ENCODE measurements at places on chromosomes 7 and 10.

DNA sequence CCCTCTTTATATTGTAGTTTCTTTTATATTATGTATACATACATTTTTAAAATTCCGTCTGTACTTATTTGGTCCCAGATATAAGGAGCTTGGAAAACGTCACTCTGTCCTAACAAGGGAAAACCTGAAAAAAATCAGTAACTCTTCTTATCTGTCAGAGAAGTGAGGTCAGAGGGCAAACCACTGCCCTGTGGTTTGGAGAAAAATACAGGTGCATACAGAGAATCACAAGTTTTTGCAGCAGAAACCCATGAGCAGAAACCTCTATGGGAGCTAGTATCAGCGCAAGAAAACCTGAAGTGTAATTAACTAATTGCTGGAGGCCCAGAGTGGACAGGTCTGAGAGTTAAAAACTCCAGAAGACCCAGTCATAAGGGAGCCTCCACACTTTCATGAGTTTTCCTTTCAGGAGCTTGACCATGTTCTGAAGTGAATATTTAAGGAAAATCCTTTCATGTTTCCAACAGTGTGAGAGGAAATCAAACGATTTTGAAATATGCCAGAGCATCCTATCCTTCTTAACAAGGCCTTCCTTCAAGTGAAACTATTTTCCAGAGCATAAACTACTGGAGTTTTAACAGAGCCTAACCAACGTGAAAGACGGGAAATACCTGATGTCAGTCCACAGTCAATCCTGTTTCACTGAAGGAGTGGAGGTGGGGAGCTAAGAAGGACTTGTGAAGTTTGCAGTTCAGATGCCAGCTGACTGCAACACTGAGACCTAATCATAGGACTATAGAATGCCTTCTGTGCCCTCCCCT is 290.8 kb upstream of the BMPER start:
- no peak for DNase-seq

GRCh38 chr10:11684717-11685645 is 57.2 kb upstream of the ECHDC3 start:
- DNase-seq: peak; percentile 53

GRCh38 chr10:128210215-128211063 is 84.2 kb upstream of the MKI67 start:
- DNase-seq: peak; percentile 80

DNA sequence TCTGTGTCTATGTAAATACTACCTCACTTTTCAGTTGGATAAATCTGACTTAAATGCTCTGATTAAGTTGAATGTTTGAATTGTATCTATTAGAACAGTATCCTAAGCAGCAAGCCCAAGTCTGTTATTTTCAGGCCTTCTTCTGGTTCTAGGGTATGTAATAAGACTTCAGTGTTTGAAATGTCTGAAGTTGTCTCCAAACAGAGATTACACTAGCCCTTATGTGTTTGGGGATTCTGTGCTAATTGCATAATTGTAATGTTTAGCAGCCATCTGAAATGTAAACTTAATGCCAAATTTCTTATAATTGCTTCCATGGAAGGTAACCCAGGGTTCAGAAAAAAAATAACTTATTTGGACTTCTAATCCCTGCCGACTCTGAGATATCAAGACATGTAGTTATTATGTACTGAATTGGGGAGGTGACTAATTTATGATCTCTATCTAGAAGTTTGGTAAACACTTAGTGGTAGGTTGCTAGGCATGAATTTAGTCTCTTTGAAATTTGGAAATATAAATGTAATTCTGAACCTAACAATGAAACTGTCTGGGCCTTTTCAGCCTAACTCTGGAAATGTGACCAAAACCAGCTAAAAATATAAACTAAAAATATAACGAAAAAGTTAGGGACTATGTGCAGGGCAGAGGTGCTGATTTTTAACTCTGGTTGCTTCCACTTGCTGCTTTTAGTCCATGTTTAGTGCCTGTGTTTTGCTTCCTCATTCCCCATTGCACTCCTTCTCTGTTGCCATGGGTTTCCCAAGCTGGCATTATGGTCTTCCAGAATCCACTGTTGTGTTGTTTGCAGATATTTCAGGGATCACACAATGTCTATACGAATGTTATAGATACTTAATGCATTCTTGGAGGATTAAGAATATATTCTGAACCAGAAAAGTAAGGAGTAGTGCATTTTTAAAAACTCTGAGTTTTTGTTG is 54.8 kb downstream of the MCU start:
- no peak for DNase-seq

- DNase-seq: no peak
These were observed 17.7 kb downstream of the ABCA13 start for GRCh38 chr7:48188776-48189520.

GRCh38 chr7:43038254-43038653 is 74.2 kb upstream of the HECW1 start:
- DNase-seq: no peak

GRCh38 chr10:36183726-36184125 is 541.6 kb upstream of the FZD8 start:
- DNase-seq: no peak

- no peak for DNase-seq
These were observed 312.2 kb upstream of the ADARB2 start for GRCh38 chr10:2049560-2049959.

DNA sequence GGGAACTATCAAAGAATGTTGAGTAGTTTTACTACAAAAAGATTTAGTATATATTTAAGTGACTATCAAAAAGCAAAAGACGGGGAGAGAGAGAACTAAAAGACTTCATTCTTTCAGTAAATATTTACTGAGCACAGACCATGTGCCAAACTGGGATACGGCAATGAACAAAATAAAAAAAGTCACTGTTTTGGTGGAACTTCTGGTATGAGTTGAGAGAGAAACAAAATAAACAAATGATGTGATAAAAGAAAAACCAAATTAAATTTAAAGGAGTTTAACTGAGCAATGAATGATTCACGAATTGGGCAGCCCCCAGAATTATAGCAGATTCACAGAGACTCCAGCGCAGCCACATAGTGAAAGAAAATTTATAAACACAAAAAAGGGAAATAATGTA is 17.8 kb upstream of the AKAP9 start:
- no peak for DNase-seq

DNA sequence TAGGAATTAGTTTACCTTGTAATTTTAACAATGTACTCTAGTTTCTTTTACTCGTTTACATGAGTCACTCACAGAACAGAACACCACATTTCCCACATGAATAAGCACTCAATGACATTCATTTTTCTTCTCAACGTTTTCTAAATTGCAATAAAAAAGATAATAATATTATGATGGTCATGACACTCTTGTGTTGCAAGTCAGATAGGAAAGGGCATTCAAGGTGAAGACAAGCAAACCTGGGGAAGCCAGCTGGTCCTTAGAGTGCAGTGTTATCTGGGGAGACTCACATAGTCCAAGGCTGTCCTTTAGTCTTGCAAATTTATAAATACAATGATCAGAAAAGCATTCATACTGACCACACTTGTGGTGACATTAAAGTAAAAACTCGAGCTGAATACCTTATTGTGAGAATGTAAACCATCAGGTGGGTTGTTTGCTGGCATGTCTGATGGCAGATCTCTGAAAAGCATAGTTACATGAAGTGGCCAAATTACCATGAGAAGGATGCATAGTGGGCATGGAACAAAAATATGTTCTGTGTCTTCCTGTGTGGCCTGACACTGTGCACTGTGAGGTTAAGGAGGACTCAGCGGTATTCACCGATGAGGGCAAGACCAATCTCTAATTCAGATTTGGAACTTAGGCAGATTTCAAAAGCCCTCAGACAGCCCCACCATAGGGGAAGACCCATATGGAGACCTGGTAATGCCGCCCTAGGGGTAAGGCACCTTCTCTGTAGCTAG is 158.9 kb upstream of the ASAH2 start:
- no peak for DNase-seq

- peak; percentile 26 for DNase-seq
These were observed 181.1 kb downstream of the NRP1 start for GRCh38 chr10:33153251-33153967.

- DNase-seq: no peak
These were observed 67.0 kb upstream of the INPP5A start for GRCh38 chr10:132470410-132471124.

DNA sequence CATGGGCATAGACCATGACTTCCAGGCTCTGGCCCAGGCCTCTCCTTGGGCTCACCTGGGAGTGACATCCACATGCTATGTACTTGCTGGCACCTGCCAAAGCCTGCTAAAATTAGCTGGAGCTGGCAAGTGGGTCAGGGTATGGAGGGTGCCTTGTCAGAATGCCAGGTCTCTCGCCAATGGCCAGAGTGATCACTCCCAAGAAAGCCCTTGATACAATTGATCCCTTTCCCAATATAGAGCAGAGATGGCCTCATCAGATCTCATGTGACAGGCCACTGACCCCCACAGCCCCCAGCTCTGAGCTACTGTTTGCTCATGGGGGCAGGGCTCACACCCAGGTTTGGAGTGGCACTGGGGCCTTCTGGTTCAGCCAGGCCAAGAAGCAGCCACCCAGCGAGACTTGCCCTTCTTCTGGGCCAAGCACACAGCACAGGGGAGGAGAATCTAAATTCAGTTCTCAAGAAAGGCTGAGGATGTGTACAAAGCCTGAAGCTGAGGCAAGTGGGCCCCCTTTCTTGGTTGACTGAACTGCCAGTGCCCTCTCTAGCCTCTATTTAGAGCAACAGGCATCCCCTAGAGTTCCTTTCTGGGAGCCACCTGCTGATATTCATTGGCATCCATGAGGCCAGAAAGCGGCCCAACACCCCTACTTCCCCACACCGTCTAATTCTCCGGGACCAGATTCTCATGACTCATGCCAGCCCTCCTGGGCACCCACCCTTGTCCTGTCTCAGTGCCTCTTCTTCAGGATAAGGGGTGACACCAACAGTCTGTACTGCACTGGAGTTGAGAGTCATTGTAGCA is 18.9 kb upstream of the MYL7 start:
- DNase-seq: no peak

- no peak for DNase-seq
These were observed 580 bp downstream of the ZNF775 start for GRCh38 chr7:150379441-150380379.

GRCh38 chr7:31734456-31734855 is 47.4 kb downstream of the PPP1R17 start:
- DNase-seq: no peak

DNA sequence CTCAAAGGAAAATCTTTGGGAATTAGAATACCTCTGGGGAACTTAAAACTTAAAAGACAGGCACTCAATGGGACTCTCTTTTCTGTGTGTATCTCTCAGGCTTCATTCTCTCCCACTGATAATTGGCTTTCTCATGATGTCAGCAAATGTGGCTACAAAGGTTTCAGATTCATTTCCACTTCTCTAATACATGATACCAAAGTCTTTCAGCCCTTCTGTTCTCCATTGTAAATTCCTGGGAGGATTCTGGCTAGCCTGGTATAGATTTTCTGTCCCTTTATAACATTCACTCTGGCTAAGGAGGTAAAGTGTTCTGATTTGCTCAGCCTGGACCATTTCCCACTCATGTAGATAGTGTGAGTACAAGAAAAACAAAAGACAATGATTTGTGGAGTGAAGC is 606.2 kb downstream of the PCDH15 start:
- no peak for DNase-seq

GRCh38 chr10:110686047-110686446 is 41.9 kb downstream of the RBM20 start:
- no peak for DNase-seq

DNA sequence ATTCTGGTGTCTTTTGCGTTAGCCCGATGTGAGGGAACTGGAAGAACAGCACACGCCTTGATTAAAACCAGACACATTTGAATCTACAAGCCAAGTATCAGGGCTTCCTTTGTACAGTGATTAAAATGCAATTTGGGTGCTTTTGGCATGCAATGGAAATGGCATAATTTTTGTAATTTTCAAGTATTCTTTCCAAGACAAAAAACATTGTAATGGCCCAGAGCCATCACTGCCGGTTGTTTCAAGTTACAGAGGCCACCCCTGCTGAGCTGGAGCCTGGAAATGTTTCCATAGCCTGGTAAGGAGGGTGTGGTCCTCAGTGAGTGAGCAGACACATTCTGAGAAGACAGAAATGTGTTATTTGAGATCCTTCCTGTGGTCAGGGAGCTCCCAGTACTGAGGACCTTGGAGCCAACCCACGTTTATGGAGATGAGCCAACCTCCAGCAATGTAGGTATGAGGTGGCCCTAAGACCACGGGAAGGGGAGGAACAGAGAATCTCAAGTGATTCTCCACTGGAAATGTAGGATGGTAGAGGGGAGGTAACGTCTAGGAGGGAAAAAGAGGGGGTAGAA is 20.9 kb downstream of the TEX36 start:
- DNase-seq: no peak

- no peak for DNase-seq
These were observed 105.9 kb downstream of the DOCK1 start for GRCh38 chr10:127011174-127011573.

- no peak for DNase-seq
These were observed 1297.5 kb upstream of the SORCS1 start for GRCh38 chr10:108462005-108462404.

- peak; percentile 32 for DNase-seq
These were observed 13.6 kb downstream of the SNX10 start for GRCh38 chr7:26305090-26305868.

- DNase-seq: no peak
These were observed 219.5 kb upstream of the POT1 start for GRCh38 chr7:125149151-125149550.

DNA sequence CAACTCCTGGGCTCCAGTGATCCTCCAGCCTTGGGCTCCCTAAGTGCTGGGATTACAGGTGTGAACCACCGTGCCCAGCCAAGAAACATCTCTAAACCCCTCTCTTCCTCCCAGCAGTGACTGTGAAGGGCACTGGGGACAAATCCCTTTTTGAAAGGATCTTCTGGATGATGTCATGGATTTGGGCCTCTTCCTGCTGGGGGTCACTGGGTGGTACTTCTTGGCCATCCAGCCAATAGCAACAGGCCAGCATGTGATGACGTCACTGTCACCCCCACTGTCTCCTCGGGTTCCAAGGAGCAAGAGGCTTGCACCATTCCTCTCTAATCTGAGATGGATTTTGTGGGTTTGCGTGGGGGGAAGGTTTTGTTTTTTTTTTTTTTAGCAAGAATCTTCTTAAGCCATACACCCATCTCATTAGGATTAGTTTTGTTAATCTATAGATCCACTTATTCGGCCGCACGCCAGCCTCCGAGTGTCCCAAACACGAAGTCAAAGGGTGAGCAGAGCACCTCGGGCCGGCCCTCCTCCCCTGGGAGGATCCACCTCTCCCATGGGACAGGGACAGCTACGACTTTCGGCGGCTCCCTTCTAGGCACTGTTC is 29.4 kb upstream of the TNRC18 start:
- DNase-seq: no peak

GRCh38 chr7:123649964-123650363 is 5.7 kb upstream of the LMOD2 start:
- DNase-seq: no peak

DNA sequence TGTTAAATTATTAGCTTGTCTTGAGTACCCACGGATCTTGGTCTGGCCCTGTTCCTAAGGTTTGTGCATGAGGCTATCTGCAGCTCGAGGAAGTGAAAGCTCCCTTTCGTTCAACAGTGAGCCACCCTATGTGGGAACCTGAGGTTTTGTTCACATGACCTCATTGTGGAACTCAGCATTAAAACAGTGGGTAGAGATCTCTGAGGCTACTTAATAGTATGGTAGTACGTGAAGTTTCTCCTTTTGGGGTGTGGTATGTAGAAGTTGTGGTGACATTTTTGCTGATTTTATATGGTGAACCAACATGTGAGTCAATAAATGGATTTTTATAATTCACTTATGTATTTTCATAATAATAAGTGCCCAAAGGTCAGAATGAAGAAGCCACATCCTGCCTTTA is 252.7 kb upstream of the FERD3L start:
- DNase-seq: peak; percentile 1

- no peak for DNase-seq
These were observed 15.7 kb upstream of the SGCE start for GRCh38 chr7:94671444-94672235.

Data from CD4-positive, alpha-beta T cell treated with Interleukin-10 for 1 hour (primary cell).